ENCODE measurements at places on chromosomes 3 and 15.

DNA sequence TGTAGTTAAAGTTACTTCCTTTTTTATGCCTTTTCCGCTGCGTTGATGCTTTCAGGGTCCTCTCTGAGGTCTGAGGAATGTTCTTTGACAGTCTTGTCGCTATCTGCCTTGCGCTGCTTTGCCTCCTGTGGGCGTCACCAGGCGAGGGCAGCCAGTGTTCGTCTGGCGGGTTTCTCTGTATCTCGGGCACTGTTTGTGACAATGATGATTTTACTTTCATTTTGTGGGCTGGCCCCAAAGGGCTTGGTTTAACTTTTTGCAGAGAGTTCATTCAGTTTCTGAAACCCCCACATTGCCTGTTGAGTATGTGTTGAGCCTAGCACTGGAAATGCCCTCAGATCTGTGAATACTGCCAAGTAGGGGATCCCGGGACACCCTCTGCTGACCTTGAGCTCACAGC is 24.6 kb upstream of the SACM1L start:
- DNase-seq: peak; percentile 61

DNA sequence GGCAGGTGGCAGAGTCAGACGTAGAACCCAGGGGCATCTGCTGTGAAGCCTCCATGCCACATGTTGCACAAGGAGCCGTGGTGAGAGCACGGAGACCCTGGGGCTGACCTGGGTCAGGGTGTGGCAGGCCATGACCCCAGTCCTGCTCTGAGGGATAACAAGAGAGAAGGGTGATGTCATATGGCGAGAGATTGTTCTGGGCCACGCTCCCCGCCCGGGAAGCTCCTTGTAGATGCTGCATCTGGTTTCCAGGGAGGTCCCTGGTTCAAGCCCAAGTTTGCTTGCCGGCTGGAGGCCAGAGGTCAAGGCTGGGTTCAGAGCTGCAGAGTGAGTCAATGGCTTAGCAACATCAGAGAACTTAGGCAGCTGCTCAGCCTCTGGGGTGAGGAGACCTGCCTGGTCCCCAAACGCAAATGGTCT is 17.3 kb downstream of the FGD5 start:
- no peak for DNase-seq

- no peak for DNase-seq
Measured at GRCh38 chr15:96540283-96540682, 209.8 kb downstream of the NR2F2 start.

DNA sequence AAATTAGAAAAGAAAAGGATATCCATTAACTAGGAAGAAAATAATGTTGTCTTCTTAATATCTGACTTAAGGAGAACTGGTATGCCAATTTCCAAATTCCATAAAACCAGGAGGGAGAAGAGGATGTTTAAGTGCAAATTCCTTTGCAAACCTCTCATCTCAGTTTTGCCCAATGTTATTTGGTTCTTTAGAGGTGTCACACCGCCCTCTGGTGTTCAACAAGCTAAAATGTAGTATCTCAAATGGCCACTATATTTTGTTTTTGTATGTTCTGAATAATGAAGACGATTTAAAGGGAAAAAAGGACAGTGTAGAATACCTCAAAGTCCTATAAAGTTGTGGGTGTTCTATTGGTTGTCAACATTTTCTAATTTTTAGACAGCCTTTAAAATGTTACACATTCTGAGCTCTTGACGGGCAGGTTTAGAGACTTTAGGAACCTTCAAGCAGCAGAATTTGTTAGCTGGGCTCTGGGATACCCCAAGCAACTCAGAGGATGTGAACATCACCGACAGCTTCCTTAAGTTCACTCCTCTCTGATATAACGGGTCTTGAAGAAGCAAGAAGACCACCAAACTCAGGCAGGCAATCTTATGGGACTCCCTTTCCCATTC is 458.3 kb downstream of the MFSD1 start:
- DNase-seq: no peak

DNA sequence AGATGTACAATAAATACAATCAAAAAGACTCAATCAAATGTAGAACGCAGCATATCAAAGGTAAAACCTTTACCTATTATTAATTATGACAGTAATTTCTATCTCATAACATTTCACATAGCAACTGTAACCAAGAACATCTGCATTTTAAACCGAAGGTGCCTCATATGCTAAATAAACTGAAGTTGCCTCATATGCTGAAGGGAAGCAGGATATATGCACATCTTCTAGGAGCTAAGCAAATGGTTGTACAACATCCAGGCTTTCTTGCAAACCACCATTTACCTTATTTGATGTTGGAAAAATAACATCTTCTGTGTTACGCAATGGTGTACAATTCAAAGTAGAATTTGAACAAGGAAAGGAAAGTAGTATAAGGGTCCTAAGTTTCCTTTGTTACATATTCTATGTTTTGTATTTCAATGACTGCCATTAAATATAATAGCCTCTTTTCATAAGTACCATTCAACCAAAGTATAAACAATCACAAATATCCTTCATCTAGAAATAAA is 145.9 kb downstream of the SATB1 start:
- DNase-seq: no peak

DNA sequence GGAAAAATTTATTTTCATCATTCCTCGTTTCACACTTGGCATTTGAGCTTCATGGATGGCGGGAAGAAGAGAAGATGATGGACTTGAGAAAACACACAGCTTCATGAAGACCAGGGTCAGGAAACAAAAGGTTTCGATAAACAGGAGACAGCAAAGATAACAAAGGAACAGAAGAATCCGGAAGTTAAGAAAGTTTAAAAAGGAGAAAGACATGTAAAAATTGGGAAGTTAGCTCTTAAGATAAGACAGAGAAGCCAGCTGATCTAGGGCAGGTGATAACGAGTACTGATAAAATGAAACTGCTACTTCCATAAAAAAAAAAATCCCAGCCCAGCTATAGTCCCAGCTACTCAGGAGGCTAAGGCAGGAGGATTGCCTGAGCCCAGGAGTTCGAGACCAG is 23.9 kb downstream of the IL5RA start:
- no peak for DNase-seq

- no peak for DNase-seq
Measured at GRCh38 chr15:32794973-32795372, 77.2 kb downstream of the GREM1 start.

DNA sequence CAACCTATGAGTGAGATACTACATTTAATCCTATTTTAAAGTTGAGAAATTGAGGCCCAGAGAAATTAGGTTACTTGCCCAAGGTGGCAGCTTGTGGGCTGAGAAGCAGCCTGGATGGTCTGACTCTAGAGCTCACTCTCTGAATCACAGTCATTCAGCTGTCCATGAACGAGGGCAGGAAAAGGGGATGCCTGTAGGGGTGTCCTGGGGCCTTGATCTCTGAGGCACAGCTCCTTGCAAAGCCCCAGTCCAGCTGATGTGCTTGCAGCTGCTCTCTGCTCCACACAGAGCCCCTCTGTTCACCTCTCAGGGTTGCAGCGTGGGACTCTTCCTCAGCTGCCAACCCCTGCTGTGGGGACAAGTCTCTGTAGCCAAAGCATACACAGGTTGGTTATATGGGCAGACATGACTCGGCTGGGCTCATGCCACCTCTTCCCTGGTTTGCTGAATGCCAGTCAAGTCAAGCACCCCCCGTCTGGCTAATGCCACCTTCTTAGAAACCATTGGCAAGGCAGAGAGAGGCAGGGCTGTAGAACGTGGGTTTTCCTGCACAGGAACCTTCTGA is 56.8 kb downstream of the GASK1A start:
- no peak for DNase-seq

DNA sequence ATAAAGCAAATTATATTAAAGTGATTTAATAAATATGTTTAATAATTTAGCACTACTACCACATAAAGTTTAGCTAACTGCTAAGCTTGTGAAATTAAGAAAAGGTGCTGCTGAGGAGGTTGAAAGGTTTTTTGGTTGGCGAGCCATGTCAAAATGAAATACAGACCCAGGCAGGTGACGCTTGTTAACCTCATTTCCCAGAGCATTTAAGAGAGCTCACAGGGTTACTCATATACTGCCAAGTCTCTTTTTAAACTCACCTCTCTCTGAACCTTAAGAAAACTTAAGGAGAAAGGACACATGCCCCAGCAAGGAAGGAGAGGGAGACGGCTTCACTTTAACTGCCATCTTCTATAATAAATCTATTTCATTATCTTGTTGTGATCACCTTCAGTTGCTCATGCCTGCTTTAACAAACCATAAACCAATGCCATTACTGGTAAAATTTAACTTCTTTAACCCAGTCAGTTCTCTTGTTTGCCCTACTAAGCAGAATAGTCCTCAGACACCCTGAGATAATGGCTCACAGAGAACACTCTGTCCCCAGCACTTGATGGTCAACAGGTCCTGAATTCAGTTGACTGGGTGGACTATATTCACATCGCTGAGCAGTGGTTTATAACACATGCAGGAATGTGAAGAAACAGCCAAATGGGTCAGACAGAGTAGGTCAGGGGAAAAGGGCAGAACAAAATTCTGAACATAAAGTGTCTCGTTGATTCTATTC is 540.1 kb downstream of the UNC13C start:
- no peak for DNase-seq

DNA sequence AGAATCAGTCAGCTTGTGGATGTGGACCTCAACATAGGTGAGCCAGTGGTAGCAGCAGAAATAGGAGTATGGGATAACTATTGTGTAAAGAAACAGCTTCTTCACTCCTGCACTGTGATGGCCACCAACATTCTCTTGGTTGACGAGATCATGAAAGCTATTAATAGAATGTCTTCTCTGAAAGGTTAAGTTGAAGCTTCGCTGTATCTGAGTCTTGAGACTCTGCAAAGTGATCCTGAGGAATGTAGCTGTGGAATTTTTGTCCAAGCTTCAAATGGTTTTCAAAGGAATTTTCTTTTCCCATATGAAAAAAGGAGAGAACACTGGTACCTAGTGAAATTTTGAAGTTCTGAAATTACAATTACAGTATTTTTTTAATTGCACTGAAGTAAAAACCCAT is 146.3 kb downstream of the GMNC start:
- DNase-seq: no peak

DNA sequence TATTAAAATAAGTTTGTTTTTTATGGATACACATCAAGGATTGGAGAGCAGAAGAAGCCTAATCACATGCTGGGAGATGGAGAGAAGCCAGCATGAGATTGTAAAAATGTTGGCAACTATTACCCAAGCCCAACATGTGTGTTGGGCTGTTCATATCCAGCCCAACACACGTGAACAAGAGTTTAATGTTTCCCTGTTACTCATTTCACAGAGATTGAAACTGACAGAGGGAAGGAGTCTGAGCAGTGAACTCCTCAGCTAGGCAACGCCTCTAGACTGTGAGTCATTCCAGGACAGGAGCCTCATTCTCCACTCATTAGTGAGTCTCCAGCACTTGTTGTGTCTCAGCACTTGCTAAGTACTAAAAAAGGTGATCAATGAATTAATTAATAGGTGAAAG is 43.2 kb upstream of the CMSS1 start:
- DNase-seq: no peak

GRCh38 chr3:83438188-83438587 is 1520.6 kb upstream of the CADM2 start:
- no peak for DNase-seq

GRCh38 chr15:82805994-82806406 is at the start of gene FSD2:
Gene FSD2, minus strand, starts transcription at chr15:82806069. Its CDS starts 18,679 bp downstream, at chr15:82787390.
- no peak for DNase-seq

GRCh38 chr15:57213862-57214261 is 162.4 kb upstream of the CGNL1 start:
- no peak for DNase-seq

- no peak for DNase-seq
Measured at GRCh38 chr3:100850701-100851100, 141.4 kb downstream of the TFG start.

DNA sequence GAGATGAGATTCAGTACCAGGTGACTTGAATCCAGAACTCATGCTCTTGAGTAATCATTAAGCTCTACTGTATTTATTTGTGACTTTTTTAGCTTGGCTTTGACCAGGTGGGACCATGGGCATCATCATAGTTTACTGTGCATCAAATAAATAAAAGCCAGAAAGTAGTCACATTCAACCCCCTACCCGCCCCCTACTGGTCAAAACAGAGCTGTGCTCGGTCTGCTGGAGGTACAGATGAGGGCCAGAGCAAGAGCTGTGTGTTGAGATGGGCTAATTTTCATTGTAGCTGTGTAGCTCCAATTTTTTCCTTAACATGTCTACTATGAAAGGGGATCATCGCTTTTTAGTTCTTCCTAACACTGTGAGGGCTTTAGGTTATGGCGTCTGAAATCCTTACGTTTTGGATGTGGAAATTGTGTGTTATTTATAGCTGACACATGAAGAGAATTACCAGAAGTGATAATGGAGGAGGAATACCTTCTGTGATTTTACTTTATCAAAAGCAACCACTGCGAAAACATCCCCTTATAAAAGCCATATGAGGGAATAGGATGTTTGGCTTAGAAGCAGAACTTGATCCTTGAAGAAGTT is 375.1 kb downstream of the PTPRG start:
- no peak for DNase-seq

GRCh38 chr15:63405683-63406390 is 24.2 kb upstream of the CA12 start:
- no peak for DNase-seq

- no peak for DNase-seq
Measured at GRCh38 chr15:98942431-98942830, 65.2 kb downstream of the PGPEP1L start.

DNA sequence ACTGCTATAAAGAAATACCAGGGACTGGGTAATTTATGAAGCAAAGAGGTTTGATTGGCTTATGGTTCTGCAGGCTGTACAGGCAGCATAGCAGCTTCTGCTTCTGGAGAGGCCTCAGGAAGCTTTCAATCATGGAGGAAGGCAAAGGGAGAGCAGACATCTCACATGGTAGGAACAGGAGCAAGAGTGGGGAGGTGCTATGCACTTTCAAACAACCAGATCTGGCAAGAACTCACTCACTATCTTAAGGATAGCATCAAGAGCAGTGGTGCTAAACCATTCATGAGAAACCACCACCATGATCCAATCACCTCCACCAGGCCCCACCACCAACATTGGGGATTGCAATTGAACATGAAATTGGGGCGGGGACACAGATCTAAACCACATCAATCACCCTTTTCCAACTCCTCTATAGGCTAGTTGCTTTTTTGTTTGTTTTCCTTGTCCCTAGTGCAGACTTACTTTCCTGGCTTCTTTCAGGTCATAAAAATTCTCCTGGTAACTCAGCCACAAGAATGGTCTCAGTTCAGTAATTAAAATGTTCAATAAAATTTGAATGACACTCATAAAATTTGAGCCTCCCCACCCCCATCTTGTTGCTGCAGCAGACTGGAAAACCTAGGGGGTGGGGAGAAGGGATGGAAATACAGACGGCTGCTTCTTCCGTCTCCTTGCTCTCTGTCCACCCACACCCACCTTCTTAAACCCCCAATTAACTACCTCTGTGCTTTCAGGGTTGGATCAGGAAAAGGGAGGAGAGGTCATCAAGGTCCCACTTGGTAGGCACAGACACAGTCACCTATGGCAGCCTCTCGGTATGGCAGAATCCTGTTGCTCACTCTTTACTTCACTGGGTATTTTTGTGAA is 16.3 kb upstream of the TIPARP start:
- no peak for DNase-seq

DNA sequence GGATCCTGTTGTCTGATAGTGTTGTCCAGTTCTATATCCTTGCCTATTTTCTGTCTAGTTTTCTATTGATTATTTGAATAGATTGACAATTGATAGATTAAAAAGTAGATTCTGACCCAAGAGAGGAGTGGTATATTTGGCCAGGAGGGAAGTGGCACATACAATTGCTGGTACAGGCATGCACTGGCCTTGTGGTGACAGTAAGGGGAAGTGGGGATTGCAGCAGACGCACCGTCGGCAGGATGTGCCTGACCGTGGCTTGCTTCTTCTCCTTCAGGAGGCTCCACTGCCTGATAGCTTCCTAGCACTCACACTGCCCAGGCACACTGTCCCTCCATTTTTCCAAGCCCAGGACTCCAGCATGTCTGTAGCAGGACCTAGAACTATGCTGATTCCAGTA is 10.5 kb downstream of the GABRG3 start:
- no peak for DNase-seq
